Adipocyte (in vitro differentiated cells): ENCODE measurements at places on chromosomes 12 and 14.

DNA sequence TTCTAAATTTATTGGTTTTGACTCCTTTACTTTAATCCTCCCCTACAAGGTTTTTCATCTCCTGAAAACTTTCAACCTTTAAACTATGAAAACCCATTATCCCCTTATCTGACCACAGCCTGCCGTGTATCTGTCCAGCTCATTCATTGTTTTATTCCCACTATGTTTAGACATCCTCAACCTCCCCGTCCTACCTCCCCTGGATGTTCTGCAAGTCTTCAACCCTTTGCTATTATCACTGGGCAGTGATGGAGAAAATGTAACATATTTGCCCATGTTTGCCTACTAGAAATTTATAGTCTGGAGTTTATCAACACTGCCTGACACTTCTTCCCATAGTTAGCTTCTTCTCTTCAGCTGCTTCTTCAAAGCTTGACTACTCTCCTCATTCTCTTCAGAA, 483.4 kb downstream of the PRKD1 start:
- DNase-seq, result no peak

GRCh38 chr14:25103271-25103670, 53.3 kb upstream of the STXBP6 start:
- DNase-seq, result peak; percentile 66

- peak; percentile 68 for DNase-seq
These were observed 7.4 kb downstream of the SMAGP start for GRCh38 chr12:51262758-51263177.

DNA sequence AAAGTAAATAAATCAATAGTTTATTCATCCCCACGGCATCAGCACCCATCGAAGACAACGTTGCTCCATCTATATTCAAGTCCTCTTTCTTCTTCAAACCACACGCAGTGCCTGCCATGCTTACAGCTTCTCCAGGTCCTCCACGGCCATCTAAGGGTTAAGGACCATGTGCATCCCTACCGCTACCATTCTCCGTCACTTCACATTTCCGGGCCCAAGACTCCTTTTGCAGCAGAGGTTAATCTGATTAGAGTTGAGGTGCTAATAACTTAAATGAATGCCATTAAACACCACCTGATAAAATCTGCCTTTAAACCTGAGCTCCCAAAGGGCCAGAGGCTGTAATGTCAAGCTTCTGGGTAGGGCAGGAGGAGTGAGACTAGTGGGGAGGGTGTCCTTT, 79.7 kb upstream of the CCND2 start:
- no peak for DNase-seq

GRCh38 chr12:46959502-46959901, 119.9 kb upstream of the PCED1B start:
- peak; percentile 73 for DNase-seq

DNA sequence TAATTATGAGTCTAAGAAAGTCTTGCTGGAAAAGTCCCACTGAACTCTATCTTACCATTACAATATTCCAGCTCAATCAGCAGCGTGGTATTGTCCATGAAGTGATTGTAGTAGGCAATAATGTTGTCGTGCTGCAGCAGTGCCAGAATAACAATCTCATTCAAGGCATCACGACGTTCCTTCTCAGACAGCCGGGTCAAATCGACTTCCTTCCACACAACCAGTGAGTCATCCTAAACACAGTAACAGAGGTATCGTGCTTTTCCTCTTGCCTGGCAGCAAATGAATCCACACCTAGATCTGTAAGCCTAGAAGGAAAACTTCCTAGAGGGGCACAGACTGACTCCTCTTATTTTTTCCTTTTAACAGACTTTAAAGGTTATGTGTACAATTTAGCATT, 2.9 kb downstream of the NEK9 start:
- peak; percentile 60 for DNase-seq

DNA sequence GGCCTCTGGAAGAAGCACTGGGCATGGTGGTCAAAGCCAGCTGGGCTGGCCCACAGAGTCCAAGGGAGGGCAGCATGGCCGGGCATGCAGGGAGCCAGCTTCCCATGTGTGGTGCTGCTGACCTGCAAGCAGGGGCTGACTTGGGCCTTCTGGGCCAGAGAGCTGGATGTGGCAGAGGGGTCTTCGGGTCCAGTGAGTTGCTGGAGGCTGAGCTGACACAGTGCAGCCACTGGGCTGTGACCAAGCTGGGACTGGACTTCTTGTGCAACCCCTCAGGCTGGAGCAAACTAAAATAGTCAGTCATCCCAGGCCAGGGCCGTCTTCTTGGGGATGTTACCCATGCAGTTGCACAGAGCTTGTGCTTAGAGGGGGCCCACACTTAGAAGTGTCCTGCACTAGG, 7.3 kb upstream of the RIN3 start:
- DNase-seq, result no peak

DNA sequence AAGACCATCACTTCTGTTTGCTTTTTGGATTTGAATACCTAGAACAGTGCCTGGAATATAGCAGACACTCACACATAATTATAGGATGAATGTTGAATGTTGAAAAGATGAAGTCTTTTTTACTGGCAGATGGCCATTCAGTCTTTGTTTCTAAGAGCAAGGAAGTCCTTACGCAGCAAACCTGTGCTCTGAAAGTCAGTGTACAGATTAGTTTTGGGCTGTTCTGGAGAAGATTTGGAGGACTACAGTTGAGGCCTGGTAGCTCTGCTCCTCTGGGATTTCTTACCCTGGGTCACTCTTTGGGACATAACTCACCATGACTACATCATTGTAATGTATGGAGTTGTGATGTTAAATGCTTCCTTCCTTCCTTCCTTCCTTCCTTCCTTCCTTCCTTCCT, 3.3 kb downstream of the OR4E2 start:
- no peak for DNase-seq

DNA sequence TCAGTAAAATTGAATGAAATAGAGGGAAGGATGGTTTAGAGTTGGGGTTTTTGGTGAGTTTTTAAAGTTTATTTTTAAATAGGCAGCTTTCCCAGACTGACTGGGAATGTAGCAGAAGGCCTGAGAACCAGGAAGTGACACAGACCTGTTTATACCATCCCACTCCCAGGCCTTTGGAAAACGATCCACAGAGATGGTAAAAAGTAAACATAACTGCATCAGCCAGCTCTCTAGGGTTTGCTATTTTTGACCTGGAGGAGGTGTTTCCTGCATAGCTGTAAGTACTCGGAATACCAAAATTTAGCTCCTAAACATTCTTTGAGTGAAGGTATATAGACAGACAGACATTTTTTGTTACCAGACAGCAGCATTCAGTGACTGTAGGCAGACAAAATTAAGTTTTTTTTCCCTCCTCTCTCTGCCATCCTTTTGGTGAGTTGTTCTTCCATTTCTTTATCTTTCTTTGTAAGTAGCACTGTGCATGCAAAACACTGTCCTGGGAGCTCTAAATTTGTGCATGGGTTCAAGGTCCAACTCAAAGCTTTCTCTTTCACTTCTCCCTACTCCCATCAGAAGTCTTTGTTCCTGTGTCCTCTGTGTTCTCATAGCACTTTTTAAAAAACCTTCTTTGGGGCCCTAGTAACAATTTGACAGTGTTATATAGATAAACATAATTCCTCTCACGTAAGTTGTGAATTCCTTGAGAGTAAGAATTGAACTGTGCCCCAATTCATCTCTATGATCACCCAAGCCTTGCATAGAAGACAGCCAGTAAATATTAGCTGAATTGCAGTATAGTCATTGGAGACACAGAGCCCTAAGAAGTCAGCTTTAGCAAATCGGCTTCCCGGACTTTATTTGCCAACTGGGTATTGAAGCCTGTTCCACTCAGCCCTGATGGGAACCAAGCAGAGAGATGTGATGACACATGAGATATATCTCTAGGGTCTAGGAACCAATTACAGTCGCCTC, 37.4 kb downstream of the SUSD6 start:
- DNase-seq, result peak; percentile 49

DNA sequence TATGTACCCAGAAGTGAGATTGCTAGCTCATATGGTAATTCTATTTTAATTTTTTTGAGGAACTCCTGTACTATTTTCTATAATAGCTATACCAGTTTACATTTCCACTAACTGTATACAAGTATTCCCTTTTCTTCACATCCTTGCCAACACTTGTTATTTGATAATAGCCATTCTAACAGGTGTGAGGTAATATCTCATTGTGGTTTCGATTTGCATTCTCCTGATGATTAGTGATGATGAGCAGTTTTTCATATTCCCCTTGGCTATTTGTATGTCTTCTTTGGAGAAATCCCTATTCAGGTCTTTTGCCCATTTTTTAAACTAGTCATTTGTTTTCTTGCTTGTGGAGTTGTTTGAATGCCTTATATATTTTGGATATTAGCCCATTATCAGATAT, 121.3 kb downstream of the BBS10 start:
- no peak for DNase-seq

DNA sequence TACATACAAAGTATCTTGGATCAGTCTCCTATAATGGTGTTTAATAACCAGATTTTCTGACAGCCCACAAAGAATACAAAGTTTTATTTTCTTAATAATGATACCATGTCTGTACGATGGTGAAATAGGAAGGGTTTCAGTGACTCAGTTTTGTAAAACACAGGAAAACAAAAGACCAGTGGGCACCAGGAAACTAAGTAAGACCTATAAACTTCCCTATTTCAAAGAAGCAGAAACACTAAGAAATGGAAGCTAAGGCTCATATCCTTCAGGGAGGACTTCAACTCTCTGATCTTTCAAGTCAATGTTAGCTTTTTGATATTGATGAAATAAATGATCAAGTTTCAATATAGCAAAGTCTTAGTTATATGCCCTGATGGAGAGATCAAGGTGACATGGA, 196.0 kb downstream of the DUSP6 start:
- no peak for DNase-seq

- no peak for DNase-seq
These were observed 10.0 kb downstream of the SFSWAP start for GRCh38 chr12:131720921-131721320.

GRCh38 chr12:19695244-19696098, 256.2 kb downstream of the AEBP2 start:
- no peak for DNase-seq

DNA sequence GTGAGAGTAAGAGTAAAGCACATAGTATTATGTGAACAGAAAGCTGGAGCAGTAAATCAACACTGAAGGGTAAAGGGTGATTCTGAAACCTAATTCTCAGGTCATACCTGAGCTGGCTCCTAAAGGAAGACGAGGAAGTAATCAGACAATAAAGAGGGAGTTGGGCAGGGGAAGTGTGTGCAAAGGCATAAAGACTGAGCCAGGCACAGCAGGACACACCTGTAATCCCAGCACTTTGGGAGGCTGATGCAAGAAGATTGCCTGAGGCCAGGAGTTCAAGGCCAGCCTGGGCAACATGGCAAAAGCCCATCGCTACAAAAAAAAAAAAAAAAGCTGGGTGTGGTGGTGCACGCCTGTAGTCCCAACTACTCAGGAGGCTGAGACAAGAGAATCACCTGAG, 9.6 kb downstream of the ARF3 start:
- no peak for DNase-seq

GRCh38 chr14:81427348-81428058, 27.4 kb upstream of the STON2 start:
- no peak for DNase-seq

- DNase-seq, result peak; percentile 11
These were observed 12.0 kb downstream of the GNG2 start for GRCh38 chr14:51872396-51872795.

GRCh38 chr14:49923442-49923841, 30.6 kb downstream of the ARF6 start:
- no peak for DNase-seq

- no peak for DNase-seq
These were observed 156.3 kb upstream of the TMCC3 start for GRCh38 chr12:94806617-94807016.

DNA sequence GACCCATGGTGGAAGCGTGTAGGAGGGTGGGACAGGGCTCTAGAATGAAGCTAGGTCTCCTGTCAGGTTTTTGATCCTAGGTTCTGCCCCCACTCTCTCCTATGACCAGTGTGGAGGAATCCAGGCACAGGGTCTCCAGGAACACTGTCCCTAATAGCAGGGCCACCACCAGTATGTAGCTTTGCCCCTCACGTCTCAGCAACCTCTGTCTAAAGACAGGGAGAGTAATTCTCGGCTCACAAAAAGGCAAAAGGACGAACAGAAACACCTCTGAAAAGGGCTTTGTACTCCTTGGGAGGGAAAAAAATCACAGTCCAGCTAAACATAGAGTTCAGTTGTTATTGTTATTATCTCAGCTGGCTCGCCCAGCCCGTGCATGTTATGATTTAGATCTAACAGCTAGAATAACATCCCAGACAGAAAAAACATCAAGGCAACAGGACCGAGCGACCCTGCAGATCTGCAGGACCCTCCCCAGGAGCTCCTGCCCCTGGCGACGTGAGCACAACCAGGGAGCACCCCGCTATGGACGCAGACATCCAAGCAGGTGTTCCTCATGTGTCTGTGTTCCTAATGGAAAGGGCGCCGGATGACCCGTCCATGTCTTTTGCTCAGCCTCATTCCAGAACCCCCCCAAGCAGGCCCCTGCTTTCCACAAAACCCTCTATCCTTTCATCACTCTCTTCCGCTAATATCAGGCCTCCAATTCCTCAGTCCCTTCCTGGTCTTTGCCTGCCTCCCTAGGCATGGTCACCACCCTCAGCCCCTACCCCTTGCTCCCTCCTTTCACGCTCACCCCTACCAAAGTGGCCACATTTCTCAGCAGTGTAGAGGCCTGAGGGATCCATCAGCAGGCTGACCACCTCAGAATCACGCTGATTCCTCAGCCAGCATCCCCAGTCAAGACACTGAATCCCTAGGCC, 14.2 kb upstream of the SLC6A12 start:
- DNase-seq, result no peak

- no peak for DNase-seq
These were observed 4.3 kb downstream of the MBIP start for GRCh38 chr14:36316131-36316530.

GRCh38 chr14:103398427-103399195, 13.4 kb downstream of the MARK3 start:
- peak; percentile 72 for DNase-seq

GRCh38 chr14:37153005-37153404, 19.4 kb downstream of the SLC25A21 start:
- no peak for DNase-seq

GRCh38 chr12:63777340-63777739, 2.4 kb upstream of the RXYLT1 start:
- DNase-seq, result no peak

- DNase-seq, result no peak
These were observed 260.8 kb upstream of the TBX3 start for GRCh38 chr12:114944736-114945135.

- peak; percentile 54 for DNase-seq
These were observed 104.0 kb downstream of the GPR135 start for GRCh38 chr14:59360923-59361794.

GRCh38 chr14:45990252-45990651, 661.3 kb downstream of the RPL10L start:
- no peak for DNase-seq

GRCh38 chr12:123388177-123388950, 4.4 kb downstream of the KMT5A start:
- DNase-seq, result peak; percentile 91

GRCh38 chr14:94043756-94044475, 17.8 kb downstream of the OTUB2 start:
- no peak for DNase-seq
